Hepatocyte (in vitro differentiated cells): ENCODE measurements at places on chromosomes 11 and 22. TPM values are rescaled to one million over a fixed set of nuclear protein-coding genes. Genes with fewer than 3 reads are reported as not detected.

- no peak for DNase-seq
- no peaks in the 10 kb centered on the region for H3K36me3 ChIP-seq
- no peak overlapping the region for H3K4me3 ChIP-seq
- H3K27ac ChIP-seq = no peak overlapping the region
These were observed 66.7 kb downstream of the SYN3 start for GRCh38 chr22:32991353-32992101.

- H3K27ac ChIP-seq = no peak overlapping the region
- no peaks in the 10 kb centered on the region for H3K27me3 ChIP-seq
- no peak overlapping the region for H3K4me3 ChIP-seq
- no peaks in the 10 kb centered on the region for H3K36me3 ChIP-seq
These were observed 164.4 kb upstream of the DDI1 start for GRCh38 chr11:103871923-103872551.

DNA sequence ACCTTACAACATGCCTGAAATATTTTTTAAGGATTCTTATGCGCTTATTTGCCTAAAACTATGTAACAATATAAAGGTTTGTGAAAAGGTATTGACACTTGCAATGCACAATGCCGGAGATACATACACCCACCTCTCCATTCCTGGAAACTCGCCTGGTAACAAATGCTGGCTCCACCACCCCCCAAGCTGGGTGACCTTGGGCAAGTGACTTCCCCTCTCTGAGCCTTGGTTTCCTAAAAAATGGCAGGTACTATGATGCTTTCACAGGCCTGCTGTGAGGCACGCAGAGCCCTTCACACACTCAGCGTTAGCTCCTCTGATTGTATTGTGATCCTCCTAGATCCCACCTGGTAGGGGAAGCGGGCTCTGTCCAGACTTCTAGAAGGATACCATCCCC, 2.3 kb downstream of the GAL3ST1 start:
- H3K36me3 ChIP-seq = no peaks in the 10 kb centered on the region
- peaks cover 14% of the 10 kb centered on the region for H3K4me1 ChIP-seq
- DNase-seq = no peak
- no peaks in the 10 kb centered on the region for H3K27me3 ChIP-seq
- H3K4me3 ChIP-seq = no peak overlapping the region
- peak overlapping the region; percentile 34 for H3K27ac ChIP-seq

DNA sequence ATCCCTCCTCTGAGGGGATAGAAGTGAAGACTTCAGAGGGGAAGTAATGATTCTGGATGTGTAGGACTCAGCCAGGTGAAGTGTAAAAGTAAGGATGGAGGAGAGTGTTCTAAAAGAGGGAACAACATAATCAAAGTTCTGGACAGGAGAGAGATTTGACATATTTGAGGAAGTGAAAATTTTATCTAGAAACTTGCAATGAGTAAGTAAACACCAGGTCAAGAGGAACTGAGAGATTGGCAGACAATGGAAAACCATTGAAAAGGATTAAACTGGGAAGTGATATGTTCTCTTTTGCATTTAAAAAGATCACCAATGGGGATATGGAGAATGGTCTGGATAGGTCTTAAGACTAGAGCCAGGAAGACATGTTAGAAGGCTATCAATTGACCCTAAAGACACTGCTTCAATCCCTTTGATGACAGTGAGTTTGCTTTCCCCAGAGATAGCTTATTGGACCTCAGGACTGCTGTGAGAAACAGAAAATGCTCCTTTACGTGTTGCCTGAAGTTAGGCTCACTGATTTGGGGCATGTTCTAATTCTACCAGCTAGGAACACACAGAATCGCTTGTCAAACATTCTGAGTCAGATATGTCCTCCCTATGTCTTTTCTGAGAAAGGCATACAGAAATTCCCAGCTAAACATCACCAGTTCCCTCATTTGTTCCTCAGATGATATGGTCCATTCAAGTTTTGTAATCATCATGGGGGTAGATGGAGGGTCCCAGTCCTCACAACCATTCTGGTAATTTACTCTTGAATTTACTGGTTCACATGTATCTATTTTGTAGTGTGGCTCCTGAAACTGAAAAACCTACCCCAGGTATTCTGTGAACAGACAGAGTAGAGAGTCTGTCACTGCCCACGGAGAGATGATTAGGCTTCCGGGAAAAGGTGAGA, 144.9 kb downstream of the MAML2 start:
- no peaks in the 10 kb centered on the region for H3K27me3 ChIP-seq
- H3K27ac ChIP-seq = no peak overlapping the region
- H3K4me1 ChIP-seq = peaks cover 24% of the 10 kb centered on the region
- H3K36me3 ChIP-seq = no peaks in the 10 kb centered on the region
- no peak for DNase-seq

XKR3 gene
- 0.33 TPM in 1 of 2 replicates, not detected in the other for total RNA-seq

LDHAL6A gene
- total RNA-seq = not detected in 2 replicates

GRCh38 chr22:18104566-18104965, 6.0 kb upstream of the TUBA8 start:
- H3K4me3 ChIP-seq = no peak overlapping the region
- no peak overlapping the region for H3K27ac ChIP-seq
- H3K4me1 ChIP-seq = no peaks in the 10 kb centered on the region
- no peaks in the 10 kb centered on the region for H3K36me3 ChIP-seq
- H3K27me3 ChIP-seq = peaks cover 5% of the 10 kb centered on the region

TSPAN18 gene
- 9.5 and 12.8 TPM in 2 replicates for total RNA-seq

MS4A10 gene
- 0.47 and 1.2 TPM in 2 replicates for total RNA-seq

- H3K27me3 ChIP-seq = no peaks in the 10 kb centered on the region
- no peaks in the 10 kb centered on the region for H3K36me3 ChIP-seq
- H3K4me3 ChIP-seq = no peak overlapping the region
- H3K27ac ChIP-seq = peak overlapping the region; percentile 87
These were observed 1.6 kb downstream of the NR1H3 start for GRCh38 chr11:47259232-47259977.
